ENCODE measurements at places on chromosomes 4 and X. TPM values are rescaled to one million over a fixed set of nuclear protein-coding genes. Genes with fewer than 3 reads are reported as not detected.

The AMOT gene
- 4.2 TPM for total RNA-seq

The STEEP1 gene
- 17.4 TPM for total RNA-seq

The DCAF12L2 gene
- not detected for total RNA-seq

GRCh38 chr4:37245391-37245954, 930 bp downstream of the NWD2 start:
- no peaks in the 10 kb centered on the region for H3K27me3 ChIP-seq
- peaks cover 15% of the 10 kb centered on the region for H3K4me1 ChIP-seq
- no peaks in the 10 kb centered on the region for H3K36me3 ChIP-seq
- H3K27ac ChIP-seq, result no peak overlapping the region

- no peak for DNase-seq
- no peaks in the 10 kb centered on the region for H3K36me3 ChIP-seq
- H3K27ac ChIP-seq, result no peak overlapping the region
- no peak overlapping the region for H3K4me3 ChIP-seq
These were observed 39.6 kb downstream of the SLC39A8 start for GRCh38 chr4:102305666-102306065.

DNA sequence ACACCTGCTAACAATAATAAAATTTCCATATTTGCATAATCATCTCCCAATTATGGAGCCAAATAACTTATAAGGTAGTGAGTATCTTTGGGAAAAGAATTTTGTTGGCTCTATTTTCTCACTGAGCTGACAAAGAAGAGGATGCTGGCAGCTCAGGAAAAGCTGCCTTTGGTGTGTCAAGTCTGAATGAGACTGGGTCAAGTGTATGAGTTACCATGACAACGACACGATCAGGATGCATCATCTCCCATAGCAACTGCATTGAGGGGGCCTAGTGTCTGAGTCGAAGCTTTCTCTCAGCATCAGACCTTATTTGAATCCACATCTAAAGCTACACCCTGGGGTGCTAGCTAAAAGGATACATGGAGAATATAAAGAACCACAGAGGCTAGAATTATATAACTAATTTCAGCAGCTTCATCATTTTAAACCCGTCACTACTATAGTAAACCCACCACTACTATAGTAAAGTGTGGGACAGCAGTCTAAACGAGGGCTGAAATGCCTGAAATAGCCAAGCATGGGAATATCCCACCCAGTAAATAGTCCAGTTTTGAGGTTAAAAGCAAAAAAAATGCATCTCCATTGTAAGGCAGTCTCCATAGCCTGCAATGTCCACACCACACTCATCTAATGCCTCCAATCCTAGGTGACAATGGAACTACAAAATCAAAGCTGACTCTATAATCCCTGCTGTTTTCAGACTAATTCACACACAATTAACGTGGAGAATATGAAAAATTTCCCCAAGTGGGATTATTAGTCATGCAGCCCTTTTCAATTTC, 16.0 kb downstream of the GSPT2 start:
- H3K27me3 ChIP-seq, result no peaks in the 10 kb centered on the region
- DNase-seq, result no peak
- H3K36me3 ChIP-seq, result no peaks in the 10 kb centered on the region
- no peak overlapping the region for H3K27ac ChIP-seq
- no peak overlapping the region for H3K4me3 ChIP-seq

- H3K27ac ChIP-seq, result no peak overlapping the region
- no peaks in the 10 kb centered on the region for H3K27me3 ChIP-seq
- no peak overlapping the region for H3K4me3 ChIP-seq
- no peak for DNase-seq
These were observed 23.7 kb downstream of the ABCG2 start for GRCh38 chr4:88134536-88135355.

GRCh38 chr4:165684177-165684805, 188.7 kb upstream of the TLL1 start:
- no peaks in the 10 kb centered on the region for H3K4me1 ChIP-seq
- H3K27me3 ChIP-seq, result no peaks in the 10 kb centered on the region
- H3K36me3 ChIP-seq, result no peaks in the 10 kb centered on the region
- no peak overlapping the region for H3K4me3 ChIP-seq
- H3K27ac ChIP-seq, result no peak overlapping the region

GRCh38 chr4:72473434-72473900, 95.6 kb downstream of the ADAMTS3 start:
- no peaks in the 10 kb centered on the region for H3K4me1 ChIP-seq
- no peak overlapping the region for H3K4me3 ChIP-seq
- no peak for DNase-seq
- no peak overlapping the region for H3K27ac ChIP-seq
- no peaks in the 10 kb centered on the region for H3K36me3 ChIP-seq

GRCh38 chrX:149456476-149457245, 48.4 kb downstream of the IDS start:
- H3K36me3 ChIP-seq, result no peaks in the 10 kb centered on the region
- H3K4me1 ChIP-seq, result no peaks in the 10 kb centered on the region
- no peak for DNase-seq
- no peak overlapping the region for H3K4me3 ChIP-seq
- no peak overlapping the region for H3K27ac ChIP-seq

GRCh38 chr4:47061435-47061834, 30.1 kb downstream of the GABRB1 start:
- no peak for DNase-seq
- no peak overlapping the region for H3K4me3 ChIP-seq
- no peaks in the 10 kb centered on the region for H3K27me3 ChIP-seq
- H3K27ac ChIP-seq, result no peak overlapping the region
- no peaks in the 10 kb centered on the region for H3K4me1 ChIP-seq

DNA sequence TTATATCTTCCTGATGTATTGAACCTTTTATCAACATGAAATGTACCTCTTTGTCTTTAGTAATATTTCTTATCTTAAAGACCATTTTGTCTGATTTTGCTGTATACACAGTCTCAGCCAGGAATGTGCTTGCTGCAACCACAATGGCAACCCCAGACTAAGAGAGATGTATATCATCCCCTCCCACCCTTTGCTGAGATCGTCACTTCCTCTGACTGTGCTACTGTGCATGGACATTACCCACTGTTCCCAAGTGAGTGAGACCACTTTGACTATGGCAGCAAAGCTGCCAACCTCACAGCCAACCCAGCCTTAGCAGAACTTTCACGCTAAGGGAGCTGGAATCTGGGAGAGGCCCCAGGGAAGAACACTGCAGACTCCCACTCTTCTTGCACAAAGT, 46.0 kb downstream of the EIF2S3 start:
- H3K27ac ChIP-seq, result no peak overlapping the region
- H3K4me1 ChIP-seq, result no peaks in the 10 kb centered on the region
- no peaks in the 10 kb centered on the region for H3K27me3 ChIP-seq

DNA sequence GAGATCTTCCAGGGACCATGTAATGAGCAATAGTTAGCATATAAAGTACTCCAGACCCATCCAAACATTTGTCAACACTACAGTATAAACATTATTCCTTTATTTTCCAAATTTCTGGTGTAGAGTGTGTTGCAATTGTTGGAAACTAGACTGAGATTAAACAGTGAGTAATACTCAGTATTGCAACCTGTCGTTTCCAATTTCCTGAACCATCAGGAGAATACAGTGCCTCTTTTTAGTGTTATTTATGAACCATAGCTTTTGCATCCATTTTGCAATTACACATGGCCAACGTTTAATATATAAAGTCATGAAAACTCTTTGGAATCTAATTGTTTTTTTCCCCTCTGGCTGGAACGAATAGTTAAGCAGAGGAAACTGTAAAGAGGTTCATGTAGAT, 58.3 kb upstream of the DHRSX start:
- no peaks in the 10 kb centered on the region for H3K36me3 ChIP-seq
- H3K4me1 ChIP-seq, result no peaks in the 10 kb centered on the region
- no peak overlapping the region for H3K27ac ChIP-seq
- no peak for DNase-seq
- H3K4me3 ChIP-seq, result no peak overlapping the region

DNA sequence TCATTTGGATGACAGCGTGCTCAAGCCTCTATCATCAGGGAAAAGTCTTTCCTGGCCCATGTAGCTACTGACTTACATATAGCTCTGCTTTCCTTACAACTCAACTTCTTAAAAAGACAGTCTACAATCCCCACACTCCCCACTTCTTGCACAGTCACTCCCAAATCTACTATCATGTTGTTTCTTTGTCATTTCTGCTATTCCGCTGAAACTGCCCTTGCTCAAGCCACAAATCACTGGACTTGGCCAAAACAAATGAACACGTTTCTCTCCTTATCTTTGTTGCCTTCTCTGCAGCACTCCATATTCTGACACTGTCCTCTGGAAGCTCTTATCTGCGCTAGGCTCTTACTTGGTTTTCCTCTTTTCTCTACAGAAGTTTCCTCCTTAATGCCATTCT, 28.2 kb downstream of the GPRIN3 start:
- no peaks in the 10 kb centered on the region for H3K27me3 ChIP-seq
- H3K4me3 ChIP-seq, result no peak overlapping the region
- no peaks in the 10 kb centered on the region for H3K36me3 ChIP-seq
- H3K27ac ChIP-seq, result no peak overlapping the region

- peaks cover 6% of the 10 kb centered on the region for H3K4me1 ChIP-seq
- no peak overlapping the region for H3K4me3 ChIP-seq
- H3K27me3 ChIP-seq, result no peaks in the 10 kb centered on the region
- no peak overlapping the region for H3K27ac ChIP-seq
These were observed 30.8 kb downstream of the RTL5 start for GRCh38 chrX:72100824-72101351.

GRCh38 chr4:139972305-139972704, 181.7 kb downstream of the MAML3 start:
- peaks cover 55% of the 10 kb centered on the region for H3K4me1 ChIP-seq
- no peaks in the 10 kb centered on the region for H3K36me3 ChIP-seq
- H3K27ac ChIP-seq, result no peak overlapping the region
- no peaks in the 10 kb centered on the region for H3K27me3 ChIP-seq
- DNase-seq, result no peak

- no peak overlapping the region for H3K27ac ChIP-seq
- no peak for DNase-seq
- no peak overlapping the region for H3K4me3 ChIP-seq
- H3K4me1 ChIP-seq, result no peaks in the 10 kb centered on the region
- H3K27me3 ChIP-seq, result no peaks in the 10 kb centered on the region
- no peaks in the 10 kb centered on the region for H3K36me3 ChIP-seq
These were observed 92.5 kb downstream of the TLL1 start for GRCh38 chr4:165965503-165965902.

Data from body of pancreas (tissue), 4 donors.